Activated CD4-positive, alpha-beta T cell treated with anti-CD3 and anti-CD28 coated beads, Interleukin-2, amount 50 U/mL, for 1 hour (primary cell): ENCODE measurements at places on chromosomes 12 and 14.

DNA sequence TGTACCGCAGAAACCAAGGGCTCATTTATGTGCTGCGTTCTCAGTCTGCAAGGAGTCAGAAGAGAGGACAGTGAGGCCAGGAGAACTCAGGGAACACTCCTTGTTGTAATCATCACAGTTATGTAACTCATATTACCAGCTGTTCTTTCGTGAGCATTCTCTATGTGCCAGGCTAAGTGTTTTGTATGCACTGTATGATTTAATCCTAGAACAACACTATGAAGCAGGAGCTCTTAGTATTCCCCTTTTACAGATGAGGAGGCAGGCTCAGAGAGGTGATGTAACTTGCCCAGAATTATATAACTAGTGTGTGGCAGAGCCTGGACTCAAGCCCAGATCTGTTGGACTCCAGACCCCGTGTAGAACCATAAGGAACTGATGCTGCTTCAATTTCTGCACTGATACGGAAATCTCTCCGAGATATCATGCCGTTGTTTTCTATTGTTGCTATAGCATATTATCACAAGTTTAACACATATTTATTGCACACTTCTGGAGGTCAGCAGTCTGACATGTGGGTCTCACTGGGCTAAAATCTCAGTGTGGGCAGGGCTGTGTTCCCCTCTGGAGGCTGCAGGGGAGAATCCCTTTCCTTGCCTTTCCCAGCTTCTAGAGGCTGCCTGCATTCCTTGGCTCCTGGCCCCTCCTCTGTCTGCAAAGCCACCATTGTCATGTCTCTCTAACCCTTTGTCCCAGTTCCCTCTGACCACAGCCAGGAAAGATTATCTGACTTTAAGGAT is 16.3 kb upstream of the CD9 start:
- DNase-seq: no peak

- DNase-seq: no peak
These were observed 98.6 kb downstream of the GCH1 start for GRCh38 chr14:54803926-54804537.

- DNase-seq: no peak
These were observed 111.8 kb downstream of the PLEKHG7 start for GRCh38 chr12:92814584-92814983.

- no peak for DNase-seq
These were observed 9.3 kb downstream of the GRIP1 start for GRCh38 chr12:66669541-66669940.

DNA sequence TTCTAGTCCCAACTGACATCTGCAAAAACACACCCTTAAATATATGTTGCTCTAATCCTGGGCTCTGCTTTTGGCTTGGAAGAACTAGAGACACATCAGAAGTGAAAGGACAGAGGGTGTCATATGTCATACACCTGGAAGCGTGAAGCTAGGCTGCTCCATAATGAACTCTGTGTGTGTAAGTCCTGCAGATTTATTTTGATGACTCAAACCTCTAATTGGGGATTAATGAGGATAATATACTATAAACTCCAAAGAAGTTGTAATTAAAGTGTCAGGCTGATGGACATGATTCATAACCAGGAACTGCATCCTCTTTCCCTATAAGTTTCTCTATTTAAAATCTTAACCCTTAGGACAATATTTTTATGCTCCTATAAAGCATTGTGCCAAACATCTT is 4.4 kb upstream of the KCNK10 start:
- DNase-seq: no peak

DNA sequence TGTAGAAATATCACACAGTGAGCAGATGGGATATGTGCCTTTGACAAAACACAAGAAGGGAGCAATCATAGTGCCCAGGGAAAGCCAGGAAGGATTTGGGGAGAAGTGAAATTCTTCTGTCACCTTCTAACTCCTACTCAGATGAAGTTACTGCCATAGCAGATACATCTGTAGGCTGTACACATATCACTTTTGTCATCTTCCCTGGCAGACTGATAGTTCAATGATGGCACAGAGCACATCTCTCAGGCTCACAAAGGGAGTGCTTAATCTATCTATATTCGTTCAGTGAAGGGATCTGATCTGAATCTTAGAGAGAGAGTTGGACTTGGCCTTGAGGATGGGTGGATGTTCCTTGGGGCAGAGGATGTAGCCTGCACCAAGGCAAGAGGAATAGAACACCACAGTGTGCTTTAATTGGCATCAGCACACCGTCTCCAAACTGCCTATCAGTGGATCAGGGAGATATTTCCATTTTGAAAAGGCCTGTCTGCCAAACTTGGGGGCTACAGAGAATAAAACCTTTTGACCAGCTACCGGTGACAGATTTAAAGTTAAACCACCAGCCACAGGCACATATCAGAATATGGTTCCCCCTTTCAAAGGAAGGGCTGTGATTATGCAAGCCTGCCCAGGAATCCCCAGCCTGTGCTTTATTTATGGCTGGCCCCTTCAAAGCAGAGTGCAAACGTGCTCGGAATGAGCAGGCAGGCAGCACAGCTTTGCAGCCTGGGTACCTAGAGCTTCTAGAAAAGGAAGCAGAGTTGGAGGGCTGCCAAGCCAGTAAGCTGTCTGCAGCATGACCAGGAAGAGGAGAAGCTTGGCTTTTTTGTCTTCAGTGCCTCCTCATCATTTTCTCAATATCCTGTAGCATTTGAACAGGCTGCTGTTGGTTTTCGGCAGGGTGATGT is 165.5 kb upstream of the DYRK2 start:
- peak; percentile 74 for DNase-seq

DNA sequence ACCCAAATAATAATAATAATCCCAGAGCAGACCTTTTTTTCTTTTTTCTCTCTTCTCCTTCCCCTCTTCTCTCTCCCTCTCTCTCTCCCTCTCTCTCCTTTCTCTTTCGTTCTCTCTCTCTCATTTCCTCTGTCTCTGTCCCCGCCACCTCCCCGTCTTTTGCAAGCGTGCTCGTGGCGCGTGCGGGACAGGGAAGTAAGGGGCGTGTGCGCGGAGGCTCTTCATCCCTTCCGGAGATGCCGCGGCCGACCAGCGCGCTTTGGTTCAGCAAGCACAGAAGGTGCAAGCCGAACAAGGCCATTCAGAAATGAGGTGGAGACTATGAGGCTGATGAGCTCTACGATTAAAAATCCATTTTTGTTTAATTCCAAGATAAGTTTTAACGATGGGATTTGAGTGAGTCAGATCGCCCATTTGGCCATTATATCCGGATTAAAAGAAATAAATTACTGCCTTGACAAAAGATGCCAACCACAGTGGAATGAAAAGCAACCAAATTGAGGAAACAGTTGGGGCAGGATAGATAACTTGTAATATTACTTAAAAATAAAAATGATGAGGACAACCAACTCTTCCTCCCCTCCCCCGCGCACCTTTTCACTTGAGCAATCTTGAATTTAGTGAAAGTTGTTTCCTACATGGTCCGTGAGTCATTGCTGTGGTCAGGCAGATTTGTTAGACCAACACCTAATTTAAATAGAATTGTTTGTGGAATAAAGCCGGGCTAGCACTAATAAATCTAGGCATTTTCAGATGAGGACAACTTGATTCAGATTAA is 1.2 kb upstream of the AMIGO2 start:
- peak; percentile 30 for DNase-seq

DNA sequence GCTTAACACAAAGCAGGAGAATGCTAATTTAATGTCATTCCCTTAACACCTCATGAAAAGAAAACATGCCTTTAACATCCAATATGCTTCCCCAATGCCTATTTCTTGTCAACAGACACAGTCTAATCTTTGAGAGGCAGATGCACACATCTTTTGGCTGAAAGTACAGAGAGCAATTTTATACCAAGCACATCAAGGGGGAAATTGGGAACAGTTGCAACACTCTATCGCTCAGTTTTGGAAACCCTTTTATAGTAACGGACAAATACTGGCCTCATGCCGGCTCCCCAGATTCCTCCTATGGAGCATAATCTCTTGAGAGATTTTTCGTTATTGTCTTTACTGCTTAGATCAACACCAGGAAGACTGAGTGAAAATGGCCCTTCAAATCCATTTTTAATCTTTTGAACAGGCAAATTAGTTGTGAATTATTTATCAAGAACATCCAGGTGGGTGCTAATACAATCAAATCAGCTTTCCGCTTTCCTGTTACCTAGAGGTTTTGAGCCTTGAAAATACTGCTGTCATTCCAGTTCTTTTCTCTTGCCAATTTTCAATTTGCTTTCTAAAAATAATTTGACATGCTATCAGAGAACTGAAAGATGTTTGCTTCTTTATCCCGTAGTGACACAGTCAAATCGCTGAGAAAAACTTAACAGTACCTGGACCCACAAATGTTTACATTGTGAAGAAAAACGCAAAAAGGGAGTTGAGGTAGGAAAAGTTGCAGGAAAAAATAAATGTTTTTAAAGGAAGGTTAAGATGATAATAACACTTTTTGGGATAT is 60.7 kb upstream of the CAND1 start:
- no peak for DNase-seq

DNA sequence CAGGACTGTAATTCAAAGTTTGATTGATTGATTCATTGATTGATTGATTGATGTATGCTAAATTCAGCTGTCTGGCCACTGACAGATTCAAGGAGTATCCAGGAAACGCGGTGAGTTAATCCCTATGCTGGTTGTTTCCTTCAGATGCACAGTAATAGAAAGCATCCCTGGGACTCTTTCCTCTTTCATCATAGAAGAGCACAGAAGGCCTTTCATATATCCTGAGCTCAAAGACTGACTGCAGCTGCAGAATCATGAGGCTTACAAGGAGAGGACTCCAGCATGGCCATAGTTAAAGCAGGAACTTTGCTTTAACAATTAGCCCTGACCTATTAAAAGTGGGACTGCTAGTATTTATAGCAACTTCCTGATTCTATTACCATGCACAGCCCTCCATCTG is 187.7 kb upstream of the TMTC1 start:
- DNase-seq: no peak

GRCh38 chr14:28690029-28690692 is 76.4 kb upstream of the FOXG1 start:
- no peak for DNase-seq

DNA sequence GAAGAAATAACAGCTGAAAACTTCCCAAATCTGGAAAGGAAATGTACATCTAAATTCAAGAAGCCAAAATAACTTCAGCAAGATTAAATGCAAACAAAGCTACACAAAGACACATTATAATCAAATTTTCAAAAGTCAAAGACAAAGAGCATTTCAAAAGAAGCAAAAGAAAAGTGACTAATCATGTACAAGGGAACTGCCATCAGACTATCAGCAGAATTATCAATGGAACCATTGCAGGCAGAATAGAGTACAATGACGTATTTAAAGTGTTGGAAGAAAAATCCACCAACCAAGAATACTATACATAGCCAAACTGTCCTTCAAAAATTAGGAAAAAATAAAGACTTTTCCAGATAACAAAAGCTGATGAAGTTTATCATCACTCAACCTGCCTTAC is 147.5 kb downstream of the NELL2 start:
- DNase-seq: no peak

DNA sequence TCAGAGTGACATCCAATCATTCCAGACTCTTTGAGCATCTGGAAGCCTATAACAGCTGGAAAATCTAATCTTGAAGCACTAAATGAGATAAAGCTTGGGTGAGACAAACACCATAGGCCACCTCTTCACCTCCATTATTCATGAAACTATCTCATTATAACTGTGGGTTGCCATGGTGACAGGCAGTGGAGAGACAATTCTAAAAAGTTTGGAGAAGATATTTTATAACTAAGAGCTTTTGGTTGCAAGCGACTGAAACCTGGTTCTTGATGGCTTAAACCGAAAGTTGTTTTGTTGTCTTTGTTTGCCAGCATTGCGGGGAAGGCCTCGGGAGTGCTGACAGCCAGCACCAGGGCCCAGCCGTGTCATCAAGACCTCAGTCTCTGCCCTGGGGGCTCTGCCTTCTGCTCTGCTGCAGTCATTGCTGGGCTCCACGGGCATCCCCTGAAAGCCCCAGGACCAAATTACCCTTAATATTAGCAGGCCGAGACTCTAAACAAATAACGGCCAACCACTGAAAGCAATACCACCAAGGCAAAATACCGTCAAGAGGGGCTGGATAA is 353.6 kb upstream of the SFSWAP start:
- DNase-seq: no peak

GRCh38 chr12:66258011-66258410 is 44.3 kb upstream of the HELB start:
- DNase-seq: no peak

DNA sequence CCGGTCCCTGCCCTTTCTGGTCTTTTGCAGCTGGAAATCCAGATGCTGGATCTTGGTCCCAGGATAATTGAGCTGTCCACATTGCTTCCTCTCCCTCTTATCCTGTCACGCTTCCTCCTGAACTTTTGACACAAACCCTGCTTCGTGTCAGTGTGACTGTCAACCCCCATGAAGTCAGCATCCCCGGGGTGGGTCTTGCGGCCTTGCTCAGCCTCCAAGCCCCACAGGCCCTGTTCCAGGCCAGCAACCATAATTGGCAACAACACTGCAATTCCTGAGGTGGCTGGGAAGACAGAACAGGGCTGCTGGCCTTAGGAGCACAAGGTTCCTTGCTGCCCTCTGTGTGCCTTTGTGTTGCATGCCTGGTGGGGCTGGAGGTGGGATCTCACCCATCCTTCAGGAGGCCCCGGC is 74.9 kb downstream of the NTF3 start:
- no peak for DNase-seq

- DNase-seq: no peak
These were observed 16.3 kb downstream of the SPX start for GRCh38 chr12:21542403-21542802.

GRCh38 chr14:52124791-52125684 is 56.2 kb upstream of the NID2 start:
- no peak for DNase-seq

DNA sequence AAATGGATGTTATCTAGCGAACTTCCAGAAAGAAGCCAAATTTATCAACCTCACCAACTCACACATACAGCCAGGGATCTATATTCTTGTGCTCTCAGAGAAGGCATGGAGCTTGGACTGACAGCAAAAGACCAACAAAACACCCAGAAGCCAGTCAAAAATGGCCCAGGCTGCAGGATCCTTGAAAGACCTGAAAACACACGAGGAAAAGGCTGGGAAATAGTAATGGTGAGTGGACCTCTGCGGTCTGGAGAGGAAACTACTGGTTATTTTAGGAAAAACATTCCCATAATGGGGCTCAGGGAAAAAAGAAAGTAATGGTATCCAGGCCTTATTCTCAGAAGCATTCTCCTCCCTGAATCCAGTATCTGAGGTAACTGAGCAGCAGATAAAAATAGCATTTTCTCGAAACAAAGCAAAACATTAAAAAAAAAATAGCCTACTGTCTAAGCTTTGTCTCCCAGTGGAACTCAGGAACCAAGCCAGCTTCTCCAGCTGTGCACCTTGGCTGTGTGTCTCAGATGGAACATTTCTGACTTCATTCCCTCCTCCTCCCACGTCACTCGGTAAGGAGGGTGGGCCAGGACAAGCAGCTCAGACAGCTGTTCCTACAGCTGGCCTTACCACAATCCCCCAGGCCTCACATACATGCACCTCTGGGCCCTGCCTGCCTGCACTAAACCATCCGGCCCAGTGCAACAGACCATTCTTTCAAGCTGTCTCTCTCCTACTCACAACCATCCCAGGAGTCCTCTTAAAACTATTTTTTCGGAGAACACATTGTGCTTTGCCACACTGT is 249.9 kb downstream of the DAD1 start:
- no peak for DNase-seq

- no peak for DNase-seq
These were observed 2.3 kb downstream of the HSPA2 start for GRCh38 chr14:64542836-64543201.
